ENCODE measurements at places on chromosomes 16 and 17.

DNA sequence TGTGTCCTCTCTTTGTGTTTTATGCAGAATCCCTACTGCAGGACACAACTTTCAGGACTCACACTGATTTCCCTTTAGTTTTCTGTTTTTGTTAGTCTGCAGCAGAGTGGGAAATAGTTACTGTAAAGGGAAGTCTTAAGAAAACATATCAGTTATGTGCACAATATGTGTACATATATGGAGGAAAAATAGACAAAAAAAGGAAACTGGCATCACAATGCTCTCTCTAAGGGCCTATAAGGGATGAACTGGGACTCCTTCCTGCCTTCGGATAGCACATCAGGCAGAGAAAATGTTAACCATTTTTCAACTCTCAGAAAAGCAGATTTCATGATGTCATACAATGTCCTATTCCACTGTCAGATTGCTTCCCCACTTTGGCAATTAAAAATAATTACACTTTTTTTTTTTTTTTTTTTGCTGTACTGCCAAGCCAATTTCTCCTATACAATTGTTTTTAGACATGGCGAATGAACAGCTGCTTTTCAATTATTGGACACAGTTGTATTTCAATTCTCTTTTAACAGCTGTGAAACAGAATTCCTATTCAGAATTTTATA, 112.5 kb upstream of the KCNJ16 start:
- DNase-seq = no peak

GRCh38 chr17:10318535-10318934, 54.3 kb downstream of the MYH13 start:
- no peak for DNase-seq

- DNase-seq = no peak
Observed at GRCh38 chr17:11917415-11917814, 79.9 kb downstream of the ZNF18 start.

DNA sequence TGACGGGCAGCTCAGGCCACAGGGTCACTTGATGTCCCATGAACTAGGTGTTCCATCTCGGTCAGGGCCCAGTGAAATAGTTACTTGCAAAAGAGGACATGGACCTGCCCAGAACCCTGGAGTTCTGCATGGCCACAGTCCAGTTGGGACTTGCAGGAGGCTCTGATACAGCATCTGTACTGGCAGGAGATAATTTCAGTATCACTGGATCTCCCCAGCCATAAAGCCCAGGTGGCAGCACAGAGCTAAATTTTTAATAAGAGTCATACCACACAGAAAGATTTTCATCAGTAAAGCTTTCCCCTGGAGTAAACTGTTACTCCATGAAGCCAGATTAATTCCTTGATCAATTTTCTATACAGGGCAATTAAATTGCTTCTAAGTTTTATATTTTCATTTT, 18.0 kb upstream of the SLC16A5 start:
- DNase-seq = no peak

- no peak for DNase-seq
Observed at GRCh38 chr16:5073279-5073629, 1.6 kb downstream of the ALG1 start.

DNA sequence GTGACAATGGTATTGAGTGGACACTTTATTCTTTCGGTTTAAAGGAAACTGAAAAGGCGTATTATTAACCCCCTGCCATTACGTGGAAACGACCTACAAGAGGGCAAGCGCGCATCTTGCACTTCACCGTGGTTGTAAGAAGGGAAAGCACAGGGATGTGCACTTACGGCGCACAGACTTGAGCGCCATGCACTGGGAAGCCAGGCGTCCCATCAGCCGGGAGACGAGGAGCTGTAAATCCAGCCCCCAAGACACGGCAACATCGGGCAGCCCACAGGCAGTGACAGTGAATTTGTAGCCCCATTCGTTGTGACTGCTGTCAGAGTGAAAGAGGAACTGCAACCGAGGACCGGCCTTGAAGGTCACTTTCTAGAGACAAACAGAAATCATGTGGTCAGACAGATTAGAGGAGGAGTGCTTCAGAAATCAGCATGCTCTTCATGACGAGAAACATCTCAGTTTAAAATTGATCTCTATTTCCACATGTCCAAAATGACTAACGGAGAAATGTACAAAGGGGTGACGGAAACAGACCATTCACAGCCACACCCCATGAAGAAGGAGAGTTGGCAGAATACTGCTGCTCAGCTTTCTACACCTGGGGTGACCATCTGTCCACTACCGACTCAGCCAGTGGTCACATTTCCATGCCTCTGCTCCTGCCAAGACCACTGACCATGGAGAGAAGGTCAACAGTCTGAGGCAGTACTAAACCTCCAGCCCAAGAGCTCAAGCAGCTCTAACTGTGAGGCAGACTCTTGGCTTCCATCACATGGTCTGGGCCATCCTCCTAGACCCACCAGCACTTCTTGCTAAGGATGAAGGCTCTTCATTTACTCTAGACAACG, 68.6 kb downstream of the ZZEF1 start:
- no peak for DNase-seq

Measured in stimulated activated CD8-positive, alpha-beta memory T cell treated with anti-CD3 and anti-CD28 coated beads, Interleukin-4, amount 100 ng/mL, for 24 hours (primary cell).